ENCODE measurements at places on chromosomes 13 and 19.

GRCh38 chr19:31969016-31969415, 376.4 kb upstream of the ZNF507 start:
- DNase-seq = no peak

- no peak for DNase-seq
Observed at GRCh38 chr19:36092566-36092965, 18.4 kb upstream of the OVOL3 start.

- DNase-seq = no peak
Observed at GRCh38 chr13:61695147-61695546, 279.5 kb upstream of the PCDH20 start.

GRCh38 chr13:94057618-94058186, 421.8 kb downstream of the DCT start:
- DNase-seq = no peak

- no peak for DNase-seq
Observed at GRCh38 chr19:10431254-10431942, 11.1 kb downstream of the PDE4A start.

- DNase-seq = no peak
Observed at GRCh38 chr13:110648848-110649421, 33.6 kb downstream of the NAXD start.

DNA sequence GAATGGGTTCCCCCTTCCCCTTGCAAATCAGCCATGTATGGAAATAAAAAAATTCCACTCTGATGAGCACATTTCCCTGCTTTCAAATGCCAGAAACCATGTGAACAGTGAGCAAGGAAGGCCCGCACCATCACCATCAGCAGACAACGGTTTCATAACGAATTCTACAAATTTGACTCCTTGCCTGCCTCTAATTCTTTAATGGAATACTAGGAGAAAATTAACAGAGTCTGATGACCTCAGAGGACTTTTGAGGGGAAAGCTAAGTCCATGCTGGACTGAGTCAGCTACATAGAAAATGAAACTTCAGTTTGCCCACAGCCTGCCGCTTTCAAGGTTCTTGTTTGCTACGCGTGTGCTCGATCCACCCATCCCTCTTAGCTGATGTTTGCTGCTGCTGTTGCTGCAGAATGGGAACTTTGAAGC, 46.7 kb upstream of the KL start:
- no peak for DNase-seq

- DNase-seq = no peak
Observed at GRCh38 chr19:5314907-5315298, 25.7 kb downstream of the PTPRS start.

GRCh38 chr13:81686877-81687276, 1346.0 kb upstream of the SPRY2 start:
- no peak for DNase-seq

- DNase-seq = no peak
Observed at GRCh38 chr13:78977311-78977710, 318.4 kb upstream of the OBI1 start.

GRCh38 chr13:26571518-26571917, 14.0 kb downstream of the WASF3 start:
- DNase-seq = no peak

DNA sequence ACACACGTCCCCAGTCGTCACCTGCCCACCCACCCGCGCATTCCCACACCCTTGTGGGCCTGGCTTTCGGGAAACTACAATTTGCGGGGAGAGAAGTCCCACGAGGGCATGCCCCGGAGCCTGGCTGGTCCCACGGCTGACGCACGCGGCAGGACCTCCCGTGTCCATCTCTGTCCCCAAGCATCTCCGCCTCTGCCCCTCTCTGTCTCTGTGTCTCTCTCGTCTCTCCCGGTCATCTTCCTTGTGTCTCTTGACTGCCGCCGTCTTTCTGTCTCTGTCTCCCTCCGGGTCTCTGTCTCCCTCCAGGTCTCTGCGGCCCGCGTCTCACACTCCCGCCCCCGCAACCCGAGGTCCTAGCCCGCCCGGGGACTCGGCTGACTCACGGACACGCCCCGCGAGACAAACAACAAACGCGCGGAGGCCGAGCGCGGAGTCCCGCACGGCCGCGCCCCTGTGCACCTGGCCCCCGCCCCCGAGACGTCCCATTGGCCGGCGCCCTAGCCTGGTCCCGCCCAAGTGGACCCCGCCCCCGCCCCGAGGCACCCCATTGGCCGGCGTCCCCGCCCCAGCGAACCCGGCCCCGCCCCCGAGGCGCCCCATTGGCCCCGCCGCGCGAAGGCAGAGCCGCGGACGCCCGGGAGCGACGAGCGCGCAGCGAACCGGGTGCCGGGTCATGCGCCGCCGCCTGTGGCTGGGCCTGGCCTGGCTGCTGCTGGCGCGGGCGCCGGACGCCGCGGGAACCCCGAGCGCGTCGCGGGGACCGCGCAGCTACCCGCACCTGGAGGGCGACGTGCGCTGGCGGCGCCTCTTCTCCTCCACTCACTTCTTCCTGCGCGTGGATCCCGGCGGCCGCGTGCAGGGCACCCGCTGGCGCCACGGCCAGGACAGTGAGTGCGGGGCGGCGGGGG, at the start of gene FGF22:
Gene FGF22 (plus strand): TSS at position 627 of the 908 bp plus-strand sequence. CDS start 47 bp downstream, at position 674.
- DNase-seq = peak; percentile 97

GRCh38 chr19:29700498-29700897, 14.6 kb downstream of the C19orf12 start:
- no peak for DNase-seq

- no peak for DNase-seq
Observed at GRCh38 chr19:18730885-18731513, 47.5 kb downstream of the CRTC1 start.

DNA sequence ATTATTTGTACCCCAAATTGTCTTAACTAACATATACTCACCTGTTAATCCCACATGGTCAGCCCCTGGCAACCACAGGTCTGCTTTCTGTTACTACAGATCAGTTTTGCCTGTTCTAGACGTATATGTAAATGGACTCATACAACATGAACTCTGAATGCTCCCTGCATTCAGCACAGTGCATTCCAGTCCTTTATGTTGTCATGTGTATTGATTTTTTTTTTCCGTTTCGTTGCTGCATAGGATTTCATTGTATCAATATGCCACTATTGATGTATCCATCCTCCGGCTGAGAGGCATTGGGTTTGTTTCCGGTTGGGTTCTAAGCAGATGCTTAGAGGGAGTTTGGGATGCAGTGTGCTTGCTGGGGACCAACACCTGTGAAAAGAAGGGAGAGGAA, 36.1 kb upstream of the TNFRSF19 start:
- DNase-seq = no peak

DNA sequence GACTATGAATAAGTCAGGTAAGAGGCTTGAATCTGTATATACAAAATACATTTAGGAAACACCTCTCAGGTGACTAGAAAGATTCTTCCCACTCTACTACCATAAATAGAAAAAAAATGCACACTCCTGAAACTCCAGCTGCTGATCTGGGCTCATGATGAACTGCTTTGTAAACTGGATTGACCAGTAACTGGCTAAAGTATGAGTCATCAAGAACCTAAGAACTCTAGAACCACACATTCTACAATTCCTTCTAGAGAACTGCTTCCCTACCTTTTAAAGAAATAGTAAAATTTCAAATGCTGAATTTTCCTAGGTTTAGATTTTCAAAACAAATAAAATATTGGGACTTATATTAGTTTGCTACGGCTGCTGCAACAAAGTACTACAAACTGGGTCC, 55.2 kb downstream of the ELF1 start:
- DNase-seq = no peak

DNA sequence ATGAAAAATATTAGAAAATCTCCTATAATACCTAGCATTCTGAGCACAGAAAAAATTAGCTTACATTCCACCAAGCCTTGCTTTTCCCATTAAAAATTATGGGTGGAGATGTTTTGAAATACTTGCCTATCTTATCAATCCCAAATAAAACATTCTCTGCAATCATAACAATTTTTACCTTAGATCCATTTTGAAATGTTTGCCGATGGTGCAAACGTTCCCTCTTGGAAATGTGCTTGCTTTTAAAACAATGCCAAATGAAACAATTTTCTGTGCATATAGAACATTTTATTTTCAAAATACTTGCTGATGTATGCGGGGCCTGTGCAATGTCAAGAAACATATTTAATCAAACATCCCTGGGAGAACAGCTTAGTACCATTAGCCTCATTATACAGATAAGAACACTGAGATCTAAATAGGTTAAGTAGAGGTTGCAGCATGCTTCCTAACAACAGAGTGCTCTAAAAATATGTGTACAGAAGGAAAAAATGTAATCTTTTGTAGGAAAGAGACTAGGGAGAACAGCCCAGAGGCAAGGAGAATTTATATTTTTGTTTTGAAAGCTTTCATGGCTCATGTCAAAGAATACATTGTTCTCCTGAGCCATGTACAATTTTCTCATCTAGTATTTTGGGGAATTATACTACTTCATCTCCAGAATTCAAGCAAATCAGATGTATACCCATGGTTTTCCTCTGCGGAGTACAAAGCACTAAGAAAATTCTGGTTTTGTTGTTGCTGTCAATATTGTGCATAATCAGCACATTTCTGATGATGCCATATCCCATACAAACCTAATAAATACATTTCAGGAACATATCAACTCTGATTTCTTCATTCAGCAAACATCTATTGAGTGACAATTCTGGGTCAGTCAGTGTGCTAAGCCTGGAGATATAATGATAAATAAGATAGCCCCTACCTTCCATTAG, 25.9 kb upstream of the FNDC3A start:
- no peak for DNase-seq

DNA sequence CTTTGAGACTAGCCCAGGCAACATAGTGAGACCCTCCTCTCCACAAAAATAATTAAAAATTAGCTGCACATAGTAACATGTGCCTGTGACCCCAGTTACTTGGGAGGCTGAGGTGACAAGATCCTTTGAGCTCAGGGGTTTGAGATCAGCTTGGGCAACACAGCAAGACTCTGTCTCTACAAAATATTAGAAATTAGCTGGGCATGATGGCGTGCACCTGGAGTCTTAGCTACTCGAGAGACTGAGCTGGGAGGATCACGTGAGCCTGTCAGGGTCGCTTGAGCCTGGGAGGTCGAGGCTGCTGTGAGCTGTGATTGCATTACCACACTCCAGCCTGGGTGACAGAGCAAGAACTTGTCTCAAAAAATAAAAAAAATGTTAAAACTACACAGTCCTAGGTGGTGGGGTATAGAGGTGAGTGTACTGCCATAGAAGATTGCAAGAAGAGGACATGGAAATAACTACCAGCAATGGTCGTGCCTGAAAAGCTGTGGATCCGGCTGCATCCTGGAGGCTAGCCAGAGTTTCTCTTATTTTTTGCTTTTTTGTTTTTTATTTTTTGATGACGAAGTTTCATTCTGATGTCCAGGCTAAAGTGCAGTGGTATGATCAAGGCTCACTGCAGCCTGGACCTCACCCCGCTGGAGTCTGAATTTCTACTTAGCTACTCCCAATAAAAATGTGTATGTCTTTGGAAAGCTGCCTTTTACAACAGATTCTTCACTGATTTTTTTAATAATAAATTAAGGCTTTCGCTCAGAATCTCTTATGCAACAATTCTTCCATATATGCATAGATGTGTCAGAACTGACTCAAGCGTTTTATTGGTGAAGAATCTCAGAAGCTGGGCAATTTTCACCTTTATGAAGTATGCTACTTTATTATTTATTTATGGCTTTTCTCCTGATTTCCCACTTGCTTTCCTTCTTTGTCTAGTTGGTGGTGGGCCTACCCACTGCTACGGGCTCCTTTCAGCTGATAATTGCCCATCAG, 393.8 kb downstream of the TSHZ3 start:
- no peak for DNase-seq

DNA sequence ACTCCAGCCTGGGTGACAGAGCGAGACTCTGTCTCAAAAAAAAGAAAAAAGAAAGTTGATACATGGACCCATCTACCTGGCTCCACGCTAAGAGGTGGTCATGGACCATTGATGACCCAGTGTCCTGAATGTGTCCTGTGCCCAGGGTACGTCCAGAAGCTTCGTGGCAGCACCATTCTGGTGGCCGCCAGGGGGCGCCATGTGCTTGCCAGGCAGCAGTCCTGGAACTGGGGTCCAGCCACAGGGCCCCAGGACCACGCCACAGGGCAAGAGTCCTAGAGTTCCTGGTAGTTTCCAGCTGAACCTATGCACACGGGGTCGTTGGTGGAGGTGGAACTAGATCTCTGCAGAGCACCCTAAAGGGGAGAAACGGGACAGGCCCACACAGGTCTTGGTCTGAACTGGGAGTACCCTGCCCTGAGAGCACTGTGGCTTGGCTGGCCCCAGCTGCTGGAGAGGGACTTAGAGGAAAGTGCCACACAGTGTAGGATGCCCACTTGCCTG, 19.9 kb upstream of the FBXO27 start:
- no peak for DNase-seq

- no peak for DNase-seq
Observed at GRCh38 chr19:34323433-34324204, 41.4 kb upstream of the GPI start.

GRCh38 chr19:18385675-18386542, at the start of gene GDF15:
Gene GDF15 (plus strand): TSS chr19:18386158. CDS start chr19:18386190, 32 bp downstream.
- peak; percentile 80 for DNase-seq

DNA sequence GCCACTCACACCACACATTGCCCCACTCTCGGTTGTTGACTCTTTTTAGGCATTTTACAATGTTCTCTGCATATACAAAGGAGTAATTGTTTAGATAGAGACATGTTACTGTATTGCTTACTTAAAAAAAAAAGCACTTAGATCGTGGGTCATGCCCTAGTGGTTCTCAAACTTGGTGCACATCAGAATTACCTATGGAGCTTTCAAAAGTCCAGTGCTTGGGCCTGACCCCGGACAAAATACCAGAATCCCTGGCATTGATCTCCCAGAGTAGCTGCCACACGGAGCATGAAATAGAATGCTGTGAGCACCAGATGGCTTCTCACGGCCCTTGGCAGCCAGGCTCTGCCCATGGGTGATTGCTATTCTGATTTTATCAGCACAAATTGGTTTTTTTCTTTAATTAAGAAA, 20.0 kb downstream of the ACP7 start:
- DNase-seq = no peak

DNA sequence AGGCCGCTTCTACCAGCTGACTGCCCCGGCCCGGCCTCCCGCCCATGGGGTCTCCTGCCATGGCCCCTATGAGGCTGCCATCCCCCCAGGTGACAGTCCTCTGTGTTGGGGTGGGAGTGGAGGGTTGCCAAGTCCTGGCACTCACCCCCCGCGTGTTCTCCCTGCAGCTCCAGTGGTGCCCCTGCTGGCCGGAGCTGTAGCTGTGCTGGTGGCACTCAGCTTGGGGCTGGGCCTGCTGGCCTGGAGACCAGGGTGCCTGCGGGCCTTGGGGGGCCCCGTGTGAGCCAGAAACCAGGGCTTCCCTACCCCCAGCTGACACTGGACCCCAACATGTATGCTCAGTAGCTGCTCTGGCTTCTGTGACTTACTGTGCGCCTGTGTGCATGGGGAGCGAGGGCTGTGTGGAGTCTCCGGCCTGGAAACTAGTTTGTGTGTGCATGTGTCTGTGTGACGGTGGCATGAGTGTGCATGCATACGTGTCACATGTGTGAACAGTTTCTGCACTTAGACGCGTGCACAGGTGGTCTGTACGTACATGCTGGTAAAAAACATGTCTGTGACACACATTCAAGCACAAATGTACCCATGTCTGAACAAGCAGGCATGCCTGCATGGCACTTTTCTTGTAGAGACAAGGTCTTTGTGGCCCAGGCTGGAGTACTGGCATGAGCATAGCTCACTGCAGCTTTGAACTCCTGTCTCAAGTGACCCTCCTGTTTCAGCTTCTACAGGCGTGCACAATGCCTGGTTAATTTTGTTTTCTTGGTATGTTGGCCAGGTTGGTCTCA, 4.9 kb downstream of the ACP4 start:
- DNase-seq = no peak

- no peak for DNase-seq
Observed at GRCh38 chr13:53237696-53238095, 209.1 kb downstream of the OLFM4 start.

GRCh38 chr19:34503531-34504272, 22.1 kb downstream of the WTIP start:
- DNase-seq = peak; percentile 19

All from tibial artery (tissue), 4 donors.